GF-D8 (cell line): ENCODE measurements at places on chromosomes 12 and 14.
A peak's percentile ranks its signal among the peaks of the same experiment; 100 is the strongest.

DNA sequence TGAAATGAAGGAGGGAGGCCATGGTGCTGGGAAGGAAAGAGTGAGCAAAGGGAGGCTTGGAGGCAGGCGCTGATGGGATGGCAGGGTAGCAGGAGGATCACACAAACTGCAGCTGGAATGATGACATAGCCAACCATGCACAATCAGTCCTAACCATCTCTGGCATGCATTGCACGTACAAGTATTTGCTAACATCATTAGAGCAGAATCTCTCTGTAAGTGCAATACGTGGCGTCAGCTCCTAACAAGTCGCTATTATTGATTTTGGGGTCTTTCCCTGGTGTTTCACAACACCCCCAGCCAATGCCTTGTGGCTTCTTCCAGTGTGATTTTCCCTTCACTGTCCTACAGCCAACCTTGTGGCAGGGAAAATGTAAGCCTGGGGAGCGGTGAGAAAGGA, 18.5 kb downstream of the BDKRB1 start:
- DNase-seq, result no peak

DNA sequence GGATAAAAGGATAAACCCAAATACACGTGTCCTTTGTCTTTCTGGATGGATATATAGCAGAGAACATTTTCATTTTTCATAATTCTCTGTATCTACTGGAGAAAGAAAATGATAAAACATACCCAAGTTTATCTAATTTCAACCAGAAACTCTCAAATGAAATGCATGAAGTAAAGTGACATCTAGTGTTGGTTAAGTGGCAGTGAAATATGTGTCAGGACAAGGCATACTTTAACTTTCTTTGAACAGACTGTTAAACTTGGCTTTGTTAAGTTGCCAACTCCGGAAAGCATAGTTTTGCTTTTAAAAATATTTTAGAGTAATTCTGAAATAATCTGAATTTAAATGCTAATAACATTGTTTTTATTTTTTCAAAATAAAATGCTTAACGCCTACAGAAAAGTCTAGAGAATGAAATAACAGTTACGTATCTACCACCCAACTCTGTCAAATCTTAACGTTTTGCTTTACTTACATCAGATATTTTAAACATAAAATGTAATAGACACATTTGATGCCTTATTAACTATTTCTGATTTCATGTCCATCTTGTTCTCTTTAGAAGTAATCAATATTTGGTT, 25.2 kb upstream of the NTN4 start:
- DNase-seq, result no peak

- DNase-seq, result no peak
Measured at GRCh38 chr12:6697584-6698351, 2.8 kb downstream of the PIANP start.

GRCh38 chr12:104877103-104877705, 80.9 kb downstream of the SLC41A2 start:
- DNase-seq, result no peak

DNA sequence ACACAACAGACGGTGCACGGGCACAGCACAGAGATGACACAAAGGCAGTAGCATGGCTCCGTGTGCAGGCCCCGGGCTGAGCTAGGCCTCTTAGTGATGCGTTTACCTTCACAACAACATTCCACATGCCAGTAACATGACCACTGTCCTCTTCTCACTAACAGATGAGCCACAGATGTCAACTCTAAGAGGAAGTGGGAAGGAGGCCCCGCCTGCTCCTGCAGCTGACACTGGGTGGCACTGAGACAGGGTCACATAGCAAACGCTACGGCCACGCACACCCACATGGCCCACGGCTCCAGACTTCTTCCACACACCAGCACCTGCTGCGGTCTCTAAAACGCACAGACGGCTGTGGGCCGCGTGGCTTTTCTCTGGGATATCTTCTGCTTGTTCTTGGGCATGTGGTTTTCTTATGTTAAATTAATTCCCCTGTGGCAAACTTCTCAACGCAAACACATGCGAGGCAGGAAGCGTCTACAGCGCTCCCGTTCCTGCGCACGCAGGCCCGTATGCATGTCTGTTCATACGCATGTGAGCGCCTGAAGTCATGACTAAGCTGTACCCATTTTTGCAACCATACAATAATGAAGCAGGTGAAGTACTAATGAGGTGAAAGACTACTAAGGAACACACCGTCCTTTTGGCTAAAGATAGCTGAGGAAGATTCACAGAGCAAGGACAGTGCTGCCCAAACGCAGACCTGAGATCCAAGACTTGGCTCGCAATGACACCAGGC, 26.8 kb downstream of the AMN start:
- peak; percentile 61 for DNase-seq

DNA sequence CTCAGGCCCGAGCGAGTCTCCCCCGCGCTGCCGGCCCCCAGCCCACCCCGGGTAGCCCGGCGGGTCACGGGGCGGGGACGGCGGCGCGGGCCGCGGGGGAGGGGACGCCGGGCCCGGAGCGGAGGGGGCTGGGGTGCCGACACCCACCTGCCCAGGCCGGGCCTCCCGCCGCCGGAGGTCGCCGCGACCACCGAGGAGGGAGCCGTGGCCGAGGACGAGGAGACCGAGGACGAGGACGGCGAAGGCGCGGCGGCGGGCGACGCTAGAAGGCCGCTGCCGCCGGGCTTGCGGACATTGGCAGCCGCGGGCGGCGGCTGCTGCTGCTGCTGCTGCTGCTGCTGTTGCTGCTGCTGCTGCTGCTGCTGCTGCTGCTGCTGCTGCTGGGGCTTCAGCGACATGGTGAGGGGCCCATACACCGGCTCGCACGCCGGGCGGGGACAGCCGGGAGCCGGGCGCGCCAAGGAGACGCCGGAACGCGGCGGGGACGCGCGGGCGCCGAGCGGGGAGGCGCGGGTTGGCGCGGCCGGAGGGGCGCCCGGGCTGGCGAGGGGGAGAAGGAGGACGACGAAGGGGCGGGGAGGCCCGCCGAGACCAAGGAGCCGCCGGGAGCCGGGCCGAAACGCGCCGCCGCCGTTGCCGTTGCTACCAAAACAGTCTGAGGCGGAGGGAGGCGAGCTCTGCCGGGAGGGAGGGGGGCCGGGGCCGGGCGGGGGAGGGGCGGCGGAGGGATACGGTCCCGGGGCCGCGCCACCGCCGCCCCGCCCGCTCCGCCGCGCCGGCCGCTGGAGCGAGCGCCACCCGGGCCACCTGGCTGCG, at the start of gene ATXN2:
Gene ATXN2 (minus strand): TSS at position 679 of the 816 bp plus-strand sequence. CDS start 281 bp downstream, at position 398.
- peak; percentile 51 for DNase-seq

DNA sequence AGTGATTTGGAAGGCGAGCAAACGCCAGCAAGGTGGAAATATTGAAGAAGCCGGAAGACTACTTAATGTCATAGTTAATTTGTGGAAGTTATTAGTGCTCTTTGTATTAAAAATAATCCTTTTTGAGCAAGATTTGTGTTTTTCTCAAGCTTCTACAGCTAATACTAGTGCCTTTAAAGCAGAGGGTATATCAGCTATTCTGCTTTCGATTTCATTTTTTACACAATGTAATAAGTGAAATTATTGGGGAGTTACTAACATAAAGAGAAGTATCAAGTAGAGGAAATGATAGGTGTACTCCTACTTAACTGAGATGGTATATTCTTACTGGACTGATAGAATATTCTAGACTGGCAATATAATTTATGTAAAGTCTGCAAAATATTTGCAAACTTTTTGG, 392.4 kb upstream of the DCN start:
- DNase-seq, result no peak

DNA sequence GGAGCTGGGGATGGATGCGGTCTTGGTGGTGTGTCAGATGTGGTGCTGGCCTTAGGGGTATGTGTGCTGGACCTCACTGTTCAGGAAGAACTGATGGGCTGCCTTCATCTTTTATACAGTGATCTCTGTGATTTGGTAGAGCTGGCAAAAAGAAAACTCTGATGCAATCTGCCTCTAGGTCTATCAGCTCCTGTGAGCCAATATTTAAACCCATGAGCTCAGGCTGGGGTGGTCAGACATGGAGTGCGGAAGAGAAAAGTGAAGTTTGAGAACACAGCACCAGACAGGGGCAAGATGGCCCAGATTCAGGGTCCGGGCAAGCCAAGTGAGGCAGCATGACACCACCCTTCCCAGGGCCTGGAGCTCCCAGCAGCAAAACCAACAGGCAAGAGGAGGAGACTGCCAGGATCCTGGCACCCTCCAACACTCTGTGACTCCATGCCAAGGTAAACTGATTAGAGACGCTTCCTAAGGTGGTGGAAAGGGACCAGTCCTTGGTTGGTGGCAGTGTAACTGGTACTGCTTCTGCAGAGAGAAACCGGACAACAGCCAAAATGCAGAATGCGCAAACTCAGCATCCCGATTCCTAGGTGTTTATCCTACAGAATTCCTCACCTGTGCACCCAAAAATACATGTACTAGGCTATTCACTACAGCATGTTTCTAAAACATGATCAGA, 82.3 kb downstream of the CHGA start:
- DNase-seq, result no peak

DNA sequence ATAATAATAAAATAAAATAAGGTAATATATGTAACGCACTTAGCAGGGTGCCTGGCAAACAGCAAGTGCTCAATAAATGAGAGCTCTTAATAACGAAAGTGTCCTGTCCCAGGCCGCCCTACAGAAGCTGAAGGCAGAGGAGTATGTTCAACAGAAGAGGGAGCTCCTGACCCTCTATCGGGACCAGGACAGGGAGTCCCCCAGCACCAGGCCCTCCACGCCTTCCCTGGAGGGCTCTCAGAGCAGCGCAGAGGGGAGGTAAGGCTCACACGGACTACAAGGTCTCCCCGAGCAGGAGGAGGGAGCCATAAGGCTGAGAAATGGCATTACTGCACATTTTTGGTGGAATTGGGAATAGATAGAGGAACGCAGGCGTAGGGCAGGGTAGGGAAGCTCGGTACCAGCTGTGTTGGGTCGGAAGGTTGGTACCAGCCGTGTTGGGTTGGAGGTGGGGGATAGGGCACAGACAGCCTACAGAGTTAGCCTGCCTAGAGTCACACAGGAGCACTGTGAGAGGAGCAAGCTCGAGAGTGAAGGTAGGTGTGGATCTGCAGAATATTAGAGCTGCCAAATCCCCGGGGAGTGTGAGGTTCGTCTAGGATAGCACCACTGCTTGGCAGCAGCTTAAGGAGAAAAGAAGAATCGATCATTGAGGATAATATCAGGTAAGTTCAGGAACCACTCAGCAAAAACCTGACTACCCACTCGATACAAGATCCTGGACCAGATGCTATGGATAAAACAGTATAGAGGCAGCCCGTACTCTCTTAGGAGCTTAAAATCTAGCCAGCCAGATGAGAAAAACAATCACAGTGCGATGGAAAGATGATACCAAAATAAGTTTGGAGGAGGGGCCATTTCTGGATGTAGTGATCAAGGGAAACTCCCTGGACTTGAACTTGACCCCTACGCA, 15.3 kb downstream of the TNFRSF1A start:
- DNase-seq, result no peak

GRCh38 chr14:72332046-72332445, 399.8 kb downstream of the RGS6 start:
- no peak for DNase-seq

DNA sequence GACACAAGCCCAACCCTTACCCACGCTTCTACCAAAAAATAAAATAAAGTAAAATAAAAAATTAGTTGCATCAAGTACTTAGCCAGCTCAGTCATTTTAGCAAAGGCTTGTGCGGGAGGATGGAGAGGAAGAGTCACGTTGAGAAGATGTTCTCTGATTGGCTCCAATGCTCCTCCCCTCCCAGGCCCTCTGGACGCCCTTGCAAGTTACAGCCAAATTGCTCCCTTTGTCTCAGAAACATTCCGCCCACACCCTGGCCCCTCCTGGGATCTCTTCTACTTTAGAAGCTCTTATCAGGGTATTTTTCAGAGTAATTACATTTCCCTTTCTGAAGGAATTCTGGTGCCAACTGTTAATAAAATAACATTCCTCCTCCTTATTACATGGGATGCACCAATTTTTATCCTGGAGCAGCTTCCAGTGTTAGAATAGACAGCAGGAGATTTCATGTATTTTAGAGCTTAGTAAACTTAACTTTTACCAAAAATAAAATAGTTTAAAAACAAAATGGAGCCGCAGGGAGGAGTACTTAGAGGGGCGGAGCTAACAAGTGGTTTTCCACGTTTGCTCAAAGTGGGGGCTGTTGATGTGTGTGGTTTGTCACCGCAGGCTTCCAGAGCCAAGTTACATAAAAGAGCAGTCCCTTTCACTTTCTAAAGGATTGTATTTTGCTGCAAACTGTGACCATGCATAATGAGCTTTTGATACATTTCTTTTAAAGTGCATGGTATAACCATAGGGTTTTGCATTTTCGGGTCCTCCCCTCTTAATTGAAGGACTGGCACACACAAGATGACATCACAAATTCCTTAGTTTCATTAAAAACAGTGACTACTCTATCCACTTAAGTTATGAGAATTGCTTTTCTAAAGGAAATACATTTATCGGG, 71.7 kb upstream of the RAP1B start:
- no peak for DNase-seq

GRCh38 chr12:91422127-91422526, 239.5 kb upstream of the DCN start:
- no peak for DNase-seq

DNA sequence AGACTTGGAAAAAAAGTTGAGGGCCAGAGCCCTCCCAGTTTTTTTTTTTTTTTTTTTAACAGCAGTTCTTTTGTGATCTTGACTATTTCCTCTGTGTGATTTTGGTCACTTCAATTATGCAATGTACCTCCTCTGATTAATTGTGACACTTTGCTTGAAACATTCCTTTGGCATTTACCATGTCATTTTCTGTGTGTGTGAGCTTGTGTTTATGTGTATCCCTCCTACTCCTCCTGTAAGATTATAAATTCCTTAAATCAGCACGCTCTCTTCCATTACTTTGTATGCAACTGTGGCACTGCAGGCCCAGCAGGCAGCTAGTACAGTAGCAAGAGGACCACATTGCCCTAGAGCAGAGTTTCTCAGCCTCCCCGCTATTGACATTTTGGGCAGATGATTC, 33.2 kb upstream of the GALNT16 start:
- DNase-seq, result no peak

GRCh38 chr14:101481557-101481956, 79.7 kb upstream of the DIO3 start:
- no peak for DNase-seq

DNA sequence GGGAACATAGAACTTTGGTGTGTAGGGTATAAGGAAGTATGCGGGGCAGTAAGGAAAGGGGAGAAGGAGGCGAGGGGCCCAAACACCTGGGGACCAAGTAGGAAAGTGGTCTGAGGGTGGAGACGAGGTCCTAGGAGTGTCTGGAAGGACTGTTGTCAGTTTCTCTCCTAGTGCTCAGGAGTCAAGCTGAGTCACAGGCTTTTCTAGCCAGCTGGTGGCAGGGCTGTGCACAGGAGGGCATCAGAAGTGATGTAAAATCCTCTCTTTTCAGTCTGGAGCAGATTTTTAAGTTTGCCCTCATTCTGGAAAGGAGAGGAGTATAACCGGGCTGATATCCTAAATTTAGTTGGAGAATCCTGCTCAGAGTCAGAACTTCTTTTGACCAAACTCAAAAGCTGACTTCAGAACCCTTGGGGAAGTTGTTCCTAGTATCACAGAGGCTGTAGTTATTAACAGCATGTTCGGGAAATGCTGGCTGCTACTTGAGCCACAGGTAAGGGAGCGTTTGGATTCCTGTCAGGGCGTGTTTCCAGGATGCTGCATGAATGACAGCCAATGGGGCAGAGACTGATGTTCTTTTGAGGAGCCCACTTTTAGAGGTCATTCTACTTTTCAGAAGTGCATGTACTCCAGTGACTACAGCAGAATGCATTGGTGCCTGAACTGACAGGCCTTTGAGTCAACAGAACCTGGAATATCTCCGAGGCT, 19.3 kb downstream of the ZNF664 start:
- no peak for DNase-seq
